ENCODE measurements at places on chromosomes 3 and 15.

DNA sequence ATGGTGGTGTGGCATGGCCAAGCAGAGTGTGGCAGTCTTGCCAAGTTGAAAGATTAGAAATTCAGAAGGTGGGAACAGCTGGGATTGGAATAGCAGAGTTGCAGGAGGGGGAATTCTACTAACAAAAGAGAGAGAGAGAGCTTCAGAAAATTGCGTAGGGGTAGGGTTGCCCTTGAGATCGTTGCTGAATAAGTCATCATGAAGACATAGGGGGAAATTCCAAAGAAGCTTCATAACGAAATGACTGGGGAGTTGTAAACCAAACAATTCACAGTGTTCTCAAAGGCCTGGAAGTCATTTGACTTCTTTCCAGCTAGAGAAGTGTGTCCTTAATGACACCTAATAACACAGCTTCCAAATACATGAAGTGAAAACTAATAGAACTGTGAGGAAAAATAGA is 26.3 kb upstream of the TIPARP start:
- no peak overlapping the region for H3K4me3 ChIP-seq
- no peak for DNase-seq
- peaks cover 2% of the 10 kb centered on the region for H3K4me1 ChIP-seq

DNA sequence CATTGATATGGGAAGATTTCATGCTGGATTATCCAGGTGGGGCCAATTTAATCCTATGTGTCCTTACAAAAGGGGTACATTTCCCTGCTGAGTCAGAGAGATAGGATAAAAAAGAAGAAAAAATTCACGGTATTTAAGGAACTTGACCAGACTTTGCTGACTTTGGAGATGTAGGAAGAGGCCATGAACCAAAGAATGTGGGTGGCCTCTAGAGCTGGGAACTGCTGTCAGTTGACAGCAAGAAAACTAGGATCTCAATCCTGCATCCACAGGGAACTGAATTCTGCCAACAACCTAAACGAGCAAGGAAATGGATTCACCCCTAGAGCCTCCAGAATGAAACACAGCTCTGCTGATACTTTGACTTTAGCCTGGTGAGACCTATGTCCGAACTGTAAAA is 148.1 kb upstream of the SLC24A5 start:
- H3K27me3 ChIP-seq = no peaks in the 10 kb centered on the region
- H3K4me3 ChIP-seq = no peak overlapping the region
- H3K36me3 ChIP-seq = no peaks in the 10 kb centered on the region

DNA sequence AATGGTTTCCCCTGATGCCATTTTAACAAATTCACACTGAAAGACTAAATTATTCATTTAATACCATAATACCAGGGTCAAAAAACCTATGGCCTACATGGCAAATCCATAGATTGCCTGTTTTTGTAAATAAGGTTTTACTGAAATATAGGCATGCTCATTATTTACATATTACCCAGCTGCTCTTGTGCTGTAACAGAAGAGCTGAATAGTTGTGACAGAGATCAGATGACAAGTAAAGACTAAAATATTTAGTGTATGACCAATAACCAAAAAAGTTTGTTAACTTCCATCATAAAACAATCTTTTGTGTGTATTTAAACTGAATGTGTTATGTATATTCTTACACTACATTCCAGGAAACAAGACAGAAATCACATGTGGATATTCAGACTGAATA is 60.2 kb downstream of the DENND4A start:
- no peak overlapping the region for H3K4me3 ChIP-seq
- no peaks in the 10 kb centered on the region for H3K27me3 ChIP-seq
- no peak overlapping the region for H3K27ac ChIP-seq
- no peak for DNase-seq

GRCh38 chr15:97141871-97142270 is 811.4 kb downstream of the NR2F2 start:
- no peak overlapping the region for H3K4me3 ChIP-seq
- H3K27me3 ChIP-seq = no peaks in the 10 kb centered on the region
- peaks cover 18% of the 10 kb centered on the region for H3K4me1 ChIP-seq

DNA sequence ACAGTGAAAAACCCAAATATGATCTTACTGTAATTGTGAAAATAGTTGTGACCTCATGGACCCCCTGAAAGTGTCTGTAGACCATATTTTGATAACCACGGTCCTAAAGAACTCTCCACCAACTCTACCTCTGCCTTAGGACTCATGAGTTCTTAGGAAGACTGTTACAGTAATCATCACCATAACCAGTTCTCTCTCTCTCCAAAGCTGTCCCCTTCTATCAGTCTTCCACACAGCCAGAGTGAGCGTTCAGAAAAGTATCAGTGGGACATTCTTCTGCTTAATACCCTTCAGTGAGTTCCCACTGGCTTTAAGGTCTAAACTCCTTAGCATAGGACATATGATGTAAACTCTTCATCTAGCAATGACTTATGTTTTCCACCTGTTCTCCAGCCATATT is 27.6 kb upstream of the ST6GAL1 start:
- H3K27me3 ChIP-seq = peaks cover 4% of the 10 kb centered on the region
- H3K4me1 ChIP-seq = no peaks in the 10 kb centered on the region
- H3K27ac ChIP-seq = no peak overlapping the region
- no peak overlapping the region for H3K4me3 ChIP-seq

DNA sequence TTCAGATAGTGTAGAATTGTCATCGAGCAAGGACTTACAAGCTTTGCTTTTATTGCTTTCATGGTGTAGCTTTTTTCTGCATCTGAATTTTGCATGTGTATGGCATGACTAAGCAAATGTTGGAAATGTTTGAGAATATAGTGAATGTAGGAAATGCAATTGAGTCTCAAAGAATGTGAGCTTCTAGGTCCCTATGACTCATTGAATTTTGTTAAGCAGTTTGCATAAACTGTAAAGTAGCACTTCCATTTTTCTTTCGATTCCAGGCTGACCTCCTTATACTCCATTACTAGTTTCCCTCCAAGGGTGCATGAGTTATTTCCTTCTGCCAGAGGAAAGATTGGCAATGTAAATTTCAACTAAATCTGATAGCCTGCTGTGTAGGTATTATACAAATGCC is 619.2 kb downstream of the DIPK2A start:
- H3K27me3 ChIP-seq = no peaks in the 10 kb centered on the region
- no peak for DNase-seq
- no peaks in the 10 kb centered on the region for H3K4me1 ChIP-seq
- H3K4me3 ChIP-seq = no peak overlapping the region

All from glutamatergic neuron (in vitro differentiated cells).